Small intestine (tissue), 16 donors: ENCODE measurements at places on chromosomes 4 and X. TPM values are rescaled to one million over a fixed set of nuclear protein-coding genes. Genes with fewer than 3 reads are reported as not detected.
A peak's percentile ranks its signal among the peaks of the same experiment; 100 is the strongest.

- no peak for DNase-seq
Measured at GRCh38 chr4:167903291-167903721, 189.0 kb upstream of the ANXA10 start.

DNA sequence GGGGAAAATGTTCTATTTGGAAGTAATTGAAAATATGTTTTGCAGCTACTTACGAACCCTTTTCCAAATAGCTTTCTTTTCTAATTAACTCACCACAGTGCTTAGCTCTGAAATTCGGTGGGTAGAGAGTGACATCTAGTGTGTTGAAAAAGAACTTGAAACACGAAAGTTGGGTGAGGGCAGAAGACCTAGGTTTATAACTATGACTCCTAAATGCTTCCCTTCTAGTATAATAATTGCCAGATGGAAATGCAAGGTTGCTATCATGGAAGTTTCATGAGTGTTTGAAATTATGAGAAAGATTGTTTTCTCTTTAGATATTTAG is 77.3 kb upstream of the NOCT start:
- DNase-seq: peak; percentile 19

DNA sequence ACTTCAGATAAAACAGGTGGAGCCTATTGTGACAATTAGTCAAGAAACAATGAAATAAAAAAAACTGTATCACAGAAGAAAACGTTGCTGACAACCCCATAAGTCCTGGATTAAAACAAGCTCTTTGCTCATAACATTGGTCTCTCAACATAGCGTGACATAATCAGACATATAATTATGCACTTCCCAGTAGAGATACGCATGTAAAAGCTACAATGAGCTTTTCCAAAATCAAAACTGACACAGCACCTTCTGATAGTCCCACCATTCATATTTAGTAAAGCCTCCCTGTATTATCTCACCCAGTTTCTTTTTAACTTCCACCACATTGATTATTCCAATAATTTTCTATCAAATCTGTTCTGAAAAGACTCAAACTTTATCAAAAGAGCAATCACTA is 372.1 kb upstream of the SMIM31 start:
- no peak for DNase-seq

DNA sequence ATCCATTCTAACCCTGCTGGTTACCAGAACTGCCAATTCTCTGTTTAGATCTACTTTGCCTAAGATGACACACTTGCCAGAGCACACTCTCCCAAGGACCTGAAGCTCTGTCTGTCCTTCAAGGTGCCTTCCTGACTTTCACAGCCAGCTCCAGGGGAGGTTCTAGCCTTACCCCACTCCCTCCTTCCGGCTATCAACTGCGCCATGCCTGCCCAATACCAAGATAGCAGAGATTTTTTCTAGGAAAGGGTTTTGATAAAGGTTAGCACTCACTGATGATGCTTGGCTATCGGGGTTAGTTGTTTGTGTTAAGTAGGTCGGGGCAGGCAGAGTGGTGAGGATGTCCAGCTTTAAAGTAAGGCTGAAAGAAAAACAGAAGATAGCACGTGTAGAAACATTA is 14.3 kb downstream of the ALPK1 start:
- no peak for DNase-seq

- no peak for DNase-seq
Measured at GRCh38 chr4:164095313-164096110, 601.0 kb downstream of the TMA16 start.

GRCh38 chrX:22689290-22689689 is 310.5 kb upstream of the DDX53 start:
- no peak for DNase-seq

DNA sequence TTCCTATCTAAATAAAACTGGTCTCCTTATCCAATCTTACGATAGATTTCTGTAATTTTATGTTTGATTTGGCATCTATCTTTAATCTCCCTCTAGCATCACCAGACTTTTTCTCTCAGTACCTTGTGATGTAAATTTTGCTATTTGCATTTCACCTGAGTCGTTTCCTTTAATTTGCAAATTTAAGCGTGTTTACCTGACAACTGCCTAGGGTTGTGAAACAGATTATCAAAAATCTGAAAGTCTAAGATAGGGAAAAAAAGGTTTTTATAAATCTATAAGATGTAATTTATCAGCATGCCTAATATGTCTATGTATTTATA is 39.4 kb upstream of the TMPRSS11E start:
- no peak for DNase-seq

DNA sequence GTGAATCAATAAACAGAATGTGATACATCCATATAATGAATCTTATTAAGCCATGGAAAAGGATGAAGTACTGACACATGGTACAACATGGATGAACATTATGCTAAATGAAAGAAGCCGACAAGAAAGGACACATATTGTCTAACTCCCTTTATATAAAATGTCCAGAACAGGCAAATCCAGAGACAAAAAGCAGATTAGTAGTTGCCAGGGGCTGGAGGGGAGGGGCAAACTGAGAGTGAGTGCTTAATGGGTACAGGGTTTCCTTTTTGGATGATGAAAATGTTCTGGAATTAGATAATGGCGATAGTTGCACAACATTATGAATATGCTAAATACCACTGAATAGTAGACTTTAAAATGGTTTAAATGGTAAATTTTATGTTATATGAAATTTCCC is 17.4 kb downstream of the ADGRG4 start:
- DNase-seq: no peak

DNA sequence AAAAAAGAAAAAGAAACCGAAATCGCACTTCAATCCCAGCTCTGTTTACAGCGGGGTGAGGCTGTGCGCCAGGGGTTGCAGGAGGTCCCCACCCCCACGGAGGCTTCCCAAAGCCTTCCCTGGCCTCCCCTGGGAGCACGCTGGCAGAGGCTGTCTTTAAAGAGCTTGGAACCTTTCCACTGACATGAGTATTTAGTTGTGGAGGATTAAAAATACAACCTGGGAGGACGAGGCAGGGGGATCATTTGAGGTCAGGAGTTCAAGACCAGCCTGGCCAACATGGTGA is 69.1 kb downstream of the PPP2R2C start:
- DNase-seq: no peak

GRCh38 chr4:137212601-137213000 is 319.7 kb downstream of the PCDH18 start:
- no peak for DNase-seq

GRCh38 chr4:112492321-112492720 is 23.7 kb downstream of the NEUROG2 start:
- no peak for DNase-seq

- DNase-seq: no peak
Measured at GRCh38 chr4:112057470-112057869, 87.8 kb upstream of the FAM241A start.

- no peak for DNase-seq
Measured at GRCh38 chr4:156596026-156596425, 375.6 kb downstream of the PDGFC start.

DNA sequence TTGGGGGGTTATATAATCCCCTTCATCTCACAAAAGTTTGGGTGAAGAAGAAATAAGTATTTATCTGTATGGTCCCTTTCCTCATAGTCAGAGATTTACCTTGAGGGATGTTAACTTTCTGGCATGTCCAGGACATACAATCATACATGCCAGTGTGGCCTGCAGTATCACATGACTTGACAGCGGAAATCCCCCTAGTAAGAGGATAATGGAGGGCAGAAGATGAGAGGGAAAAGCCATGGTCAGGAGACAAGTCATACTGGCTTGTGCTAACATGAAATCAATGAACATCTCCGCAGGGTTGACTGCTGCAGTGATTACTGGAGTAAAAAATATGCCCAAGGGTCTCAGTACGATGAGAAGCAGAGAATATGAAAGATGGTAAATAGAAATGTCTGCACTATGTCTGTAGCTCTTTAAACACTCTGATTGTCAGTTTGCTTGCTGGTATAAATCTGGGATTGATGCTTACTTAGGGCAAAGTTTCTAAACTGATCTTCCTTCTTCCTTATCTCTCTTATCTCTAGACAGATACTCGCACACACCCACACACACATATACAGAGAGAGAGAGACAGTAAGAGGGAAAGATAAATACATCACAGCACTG is 1385.6 kb upstream of the ADGRL3 start:
- DNase-seq: no peak

DNA sequence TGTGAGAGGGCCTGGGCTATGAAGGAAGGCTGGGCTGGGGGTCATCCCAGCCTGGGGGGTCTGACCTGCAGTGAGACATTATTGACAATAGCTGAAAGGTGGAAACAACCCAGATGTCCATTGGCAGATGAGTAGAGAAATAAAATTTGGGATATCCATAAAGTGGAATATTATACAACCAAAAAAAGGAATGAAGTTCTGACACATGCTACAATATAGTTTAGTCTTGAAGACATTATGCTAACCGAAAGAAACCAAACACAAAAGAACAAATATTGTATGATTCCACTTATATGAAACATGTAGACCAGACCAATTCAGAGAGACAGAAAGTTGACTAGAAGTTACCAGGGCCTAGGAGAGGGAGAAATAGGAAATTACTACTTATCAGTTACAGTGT is 44.7 kb downstream of the RTL5 start:
- no peak for DNase-seq

- no peak for DNase-seq
Measured at GRCh38 chrX:31181377-31182000, 109.6 kb upstream of the FTHL17 start.

DNA sequence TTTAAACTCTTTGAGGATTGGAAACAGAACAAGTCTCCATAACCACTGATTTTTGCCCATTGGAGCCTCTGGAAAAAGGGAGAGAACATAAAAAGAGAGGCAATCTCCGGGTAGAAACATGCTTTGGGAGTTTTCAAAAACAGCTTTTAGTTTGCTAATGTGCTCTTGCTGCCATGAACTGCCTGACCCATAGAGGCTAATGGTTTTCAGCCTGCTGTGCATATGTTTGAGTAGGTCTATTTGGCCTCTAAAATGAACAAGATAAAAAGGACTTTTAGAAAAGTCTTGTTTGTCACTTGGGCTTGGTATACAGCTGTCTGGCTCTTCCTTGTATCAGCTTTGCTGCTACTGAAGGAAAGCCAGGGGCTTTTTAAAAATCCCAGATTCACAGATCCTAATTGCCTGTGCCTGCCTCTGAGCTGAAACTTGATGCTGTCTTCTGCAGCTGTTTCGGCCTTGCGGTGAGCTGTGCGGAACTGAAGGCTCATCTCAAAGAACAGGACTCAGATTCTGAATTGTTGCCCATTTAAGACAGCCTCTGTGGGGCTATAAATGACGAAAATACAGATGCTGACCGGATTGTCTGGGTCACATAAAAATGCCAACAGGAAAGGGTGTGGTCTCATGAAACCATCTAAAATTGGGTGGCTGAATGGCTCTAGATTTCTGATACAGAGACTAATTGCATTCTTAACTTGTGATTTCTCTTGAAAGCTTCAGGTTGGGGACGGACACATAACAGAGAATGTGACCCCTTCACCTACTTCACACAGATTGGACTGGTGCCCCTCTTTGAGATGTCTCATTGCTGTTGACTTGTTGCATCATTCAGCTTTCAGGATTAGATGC is 18.4 kb upstream of the ZNF41 start:
- no peak for DNase-seq

- DNase-seq: peak; percentile 46
Measured at GRCh38 chrX:69538321-69538876, 34.3 kb downstream of the NALF2 start.

DNA sequence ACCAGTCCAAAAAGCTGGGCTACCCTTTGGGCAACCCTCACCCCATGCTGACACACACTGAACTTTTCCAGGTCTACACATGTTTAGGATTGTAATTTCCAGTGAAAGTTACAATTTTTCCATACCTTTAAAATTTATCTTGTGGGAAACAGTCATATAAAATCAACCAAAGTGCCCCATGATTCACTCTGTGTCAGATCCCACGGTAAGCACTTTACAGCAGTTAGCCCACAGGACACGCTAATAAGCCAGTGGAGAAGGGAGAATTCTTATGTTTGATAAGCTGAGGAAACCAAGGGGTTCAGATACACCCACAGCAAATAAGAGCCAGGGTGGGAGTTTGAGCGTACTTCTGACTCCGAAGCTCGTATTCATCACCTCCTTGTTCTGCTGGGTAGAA is 72.4 kb upstream of the TBL1X start:
- DNase-seq: no peak

DNA sequence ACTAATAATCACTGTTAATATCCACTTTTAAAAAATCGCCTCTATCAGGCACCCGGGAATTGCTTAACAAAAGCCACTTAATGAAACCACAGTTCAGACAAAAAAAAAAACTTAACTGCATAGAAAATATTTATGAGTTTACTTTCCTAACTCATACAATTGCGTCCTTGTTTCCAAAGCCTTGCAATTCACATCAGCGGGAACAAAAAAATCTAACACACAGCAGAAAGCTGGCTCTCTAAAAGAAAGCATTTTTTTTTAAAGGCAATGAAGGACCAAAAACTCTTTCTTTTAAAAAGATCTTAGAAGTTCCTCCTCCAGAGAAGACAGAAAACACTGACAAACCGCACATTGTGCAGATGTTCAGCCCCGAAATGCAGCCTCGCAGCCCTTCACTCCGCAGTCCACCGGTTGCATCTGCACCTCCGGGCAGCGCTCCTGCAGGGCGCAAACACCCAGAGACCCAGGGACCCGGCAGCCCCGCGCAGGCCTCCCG is 812 bp downstream of the FAT1 start:
- no peak for DNase-seq

- DNase-seq: no peak
Measured at GRCh38 chr4:7798178-7798995, 141.3 kb downstream of the AFAP1 start.

GRCh38 chr4:62913065-62913464 is 1496.2 kb downstream of the TECRL start:
- DNase-seq: no peak

GRCh38 chrX:108415146-108415545 is 23.1 kb downstream of the COL4A6 start:
- no peak for DNase-seq

- DNase-seq: no peak
Measured at GRCh38 chrX:110201799-110202198, 116.1 kb downstream of the AMMECR1 start.

GRCh38 chr4:177356921-177357320 is 47.2 kb downstream of the NEIL3 start:
- no peak for DNase-seq

The TMEM31 gene
- polyA plus RNA-seq: not detected

The HSFX3 gene
- not detected for polyA plus RNA-seq

The UCP1 gene
- polyA plus RNA-seq: not detected

The ERAS gene
- 0.07 TPM for polyA plus RNA-seq

The MAGEA8 gene
- polyA plus RNA-seq: not detected

The NKAP gene
- 4.9 TPM for polyA plus RNA-seq

The SLIT2 gene
- 0.27 TPM for polyA plus RNA-seq

The ZNF141 gene
- 1.9 TPM for polyA plus RNA-seq

The PITX2 gene
- polyA plus RNA-seq: 34.3 TPM

The COL4A6 gene
- not detected for polyA plus RNA-seq

The MAP3K15 gene
- polyA plus RNA-seq: 0.19 TPM

The ARHGEF38 gene
- polyA plus RNA-seq: 18.6 TPM

The WDR13 gene
- 318 TPM for polyA plus RNA-seq

The PPEF2 gene
- 0.09 TPM for polyA plus RNA-seq

The MAGEB6 gene
- polyA plus RNA-seq: not detected

The TMEM271 gene
- 0.04 TPM for polyA plus RNA-seq

The CYLC1 gene
- not detected for polyA plus RNA-seq

The OTUD5 gene
- polyA plus RNA-seq: 47.7 TPM

The ANOS1 gene
- polyA plus RNA-seq: not detected

The DIAPH2 gene
- polyA plus RNA-seq: 5.1 TPM

The TNMD gene
- polyA plus RNA-seq: not detected

The PHEX gene
- polyA plus RNA-seq: 0.54 TPM
